ENCODE measurements at places on chromosomes 11 and 22.

DNA sequence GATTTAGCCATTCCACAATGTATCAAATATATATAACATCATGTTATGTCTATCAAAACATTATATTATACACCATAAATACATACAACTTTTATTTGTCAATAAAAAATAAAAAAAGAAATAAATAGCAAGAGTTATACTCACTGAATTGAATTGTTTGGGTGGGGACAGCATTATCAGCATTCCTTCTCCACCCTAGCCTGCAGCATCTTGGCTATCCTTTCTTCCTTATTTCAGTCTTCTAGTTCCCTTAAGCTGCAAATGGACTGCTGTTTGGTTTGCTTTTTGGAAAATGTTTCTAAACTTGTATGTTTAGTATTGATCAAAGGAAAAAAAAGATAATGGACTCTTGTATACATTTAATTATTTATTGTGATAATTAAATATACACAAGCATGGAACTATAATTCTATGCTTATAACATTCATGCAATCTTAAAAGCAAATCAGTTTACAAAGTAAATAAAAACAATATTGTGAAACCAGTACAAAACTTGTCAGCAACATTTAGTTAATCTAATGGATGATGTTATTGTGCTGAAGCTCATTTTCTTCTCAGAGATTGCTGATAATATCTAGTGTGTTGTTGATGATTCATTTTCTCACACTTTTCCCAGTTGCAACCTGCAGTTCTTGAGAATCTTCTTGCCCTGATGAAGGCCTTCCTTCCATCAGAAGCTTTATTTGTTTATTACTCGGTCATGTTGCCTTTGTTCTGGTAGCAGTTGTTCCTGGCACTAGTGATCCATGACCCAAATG lies 5.0 kb downstream of the ARHGAP42 start:
- DNase-seq, result no peak

- DNase-seq, result no peak
These were observed 61.1 kb downstream of the CYB5R2 start for GRCh38 chr11:7612056-7612660.

- no peak for DNase-seq
These were observed 154.3 kb downstream of the NXPE2 start for GRCh38 chr11:114832532-114833125.

GRCh38 chr11:93541884-93542810 lies 1.0 kb downstream of the SMCO4 start:
- peak; percentile 29 for DNase-seq

DNA sequence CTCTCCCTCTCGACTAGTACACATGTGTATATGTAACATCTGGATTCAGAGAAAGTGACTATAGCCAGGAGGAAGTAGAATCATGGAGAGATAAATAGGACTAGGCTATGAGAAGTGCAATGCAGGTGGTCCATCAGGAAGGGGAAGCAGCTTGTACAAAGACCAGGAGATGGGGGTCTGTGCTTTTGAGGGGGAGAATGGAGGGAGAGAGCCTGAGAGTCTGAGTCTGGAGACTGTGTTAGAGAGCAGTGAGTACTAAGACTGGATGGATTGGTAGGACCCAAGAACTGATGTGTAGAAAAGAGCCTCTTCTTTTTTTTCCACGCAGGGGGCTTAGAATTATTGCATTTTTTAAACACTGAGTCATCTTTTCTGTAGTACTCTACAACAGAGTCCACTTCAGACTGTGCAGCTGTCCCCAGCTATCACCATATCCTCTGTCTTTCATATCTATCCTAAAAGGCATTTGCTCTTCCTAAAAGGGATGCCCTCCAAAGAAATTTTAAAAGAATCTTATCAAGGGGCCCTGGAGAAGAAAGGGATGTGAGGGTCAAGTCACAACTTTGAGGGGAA lies 80.4 kb downstream of the BDNF start:
- no peak for DNase-seq

GRCh38 chr11:113184498-113184897 lies 129.9 kb upstream of the TTC12 start:
- no peak for DNase-seq

DNA sequence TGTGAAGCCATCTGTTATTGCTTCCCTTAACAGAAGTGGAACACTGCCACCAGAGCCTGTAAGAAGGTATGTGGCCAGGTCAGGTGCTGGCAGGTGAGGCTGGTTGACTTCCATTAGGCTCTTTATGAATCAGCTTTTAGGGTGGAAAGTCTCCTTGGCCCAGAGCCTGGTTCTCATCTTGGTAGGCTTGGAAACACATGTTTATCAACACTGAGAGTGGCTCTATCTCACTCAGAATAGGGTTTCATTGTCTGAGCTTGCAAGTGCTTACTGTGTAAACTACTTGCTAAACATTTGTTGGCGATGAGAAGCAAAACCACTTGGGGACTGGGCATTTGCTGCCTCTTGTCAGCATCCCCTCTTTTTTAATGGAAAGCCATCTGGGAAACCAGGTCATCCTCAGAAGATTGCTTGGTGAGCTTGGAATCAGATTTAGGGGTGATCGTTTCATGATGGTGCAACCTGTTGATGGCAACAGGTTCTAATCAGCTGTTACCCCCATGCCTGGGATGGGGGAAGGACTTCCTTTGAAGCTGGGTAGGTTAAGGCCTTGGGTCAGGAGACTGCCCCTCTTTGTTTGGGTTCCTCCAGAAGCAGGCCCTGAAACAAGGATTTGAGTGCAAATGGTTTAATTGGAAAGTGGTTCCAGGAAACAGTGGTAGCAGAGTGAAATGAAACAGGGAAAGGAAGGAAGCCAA lies 75.0 kb upstream of the AMPD3 start:
- DNase-seq, result no peak

GRCh38 chr11:124841201-124841600 lies 24.0 kb upstream of the ROBO3 start:
- no peak for DNase-seq

- DNase-seq, result no peak
These were observed 43.2 kb downstream of the DKK3 start for GRCh38 chr11:11965192-11965591.

DNA sequence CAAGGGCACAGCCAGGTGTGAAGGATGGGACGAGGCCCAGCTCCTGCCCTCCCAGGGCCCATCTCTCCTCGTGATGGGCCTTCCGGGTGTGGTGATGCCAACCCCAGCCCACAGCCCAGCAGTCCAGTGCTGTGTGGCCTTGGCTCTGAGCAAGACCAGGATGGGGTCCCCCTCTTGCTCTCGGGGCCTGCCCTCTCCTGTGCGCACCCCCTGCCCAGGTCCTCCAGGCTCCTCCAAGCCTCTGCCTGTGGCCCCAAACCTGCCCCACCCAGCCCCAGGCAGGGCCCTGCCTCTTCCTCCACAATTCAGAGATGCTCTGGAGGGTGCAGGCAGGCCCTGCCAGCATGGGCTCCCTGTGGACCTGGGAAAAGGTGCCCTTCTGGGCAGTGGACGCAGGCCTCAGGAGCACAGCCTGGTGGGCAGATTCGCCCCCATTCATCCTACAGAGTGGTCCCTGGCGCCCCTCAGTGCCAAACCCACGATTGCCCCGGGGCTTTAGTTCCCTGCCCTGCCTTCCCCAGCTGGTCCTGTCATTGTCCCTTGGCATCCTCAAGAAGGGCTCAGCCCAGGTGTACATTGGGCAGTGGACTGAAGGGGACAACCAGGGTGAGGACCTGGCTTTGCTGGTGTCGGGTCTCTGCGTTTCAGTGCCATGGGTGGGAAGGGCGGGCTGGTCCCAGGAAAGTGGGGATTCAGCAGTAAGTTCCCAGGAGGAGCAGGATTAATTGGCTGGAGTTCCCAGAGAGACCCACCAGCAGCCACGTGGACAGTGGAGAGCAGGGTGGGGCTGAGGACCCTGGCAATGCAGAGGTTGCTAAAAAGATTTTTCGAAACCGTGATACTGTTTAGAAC lies 19.8 kb downstream of the EIF1AD start:
- DNase-seq, result no peak

GRCh38 chr11:33158596-33159275 lies 2.5 kb downstream of the CSTF3 start:
- DNase-seq, result no peak

- no peak for DNase-seq
These were observed 10.1 kb downstream of the PHF21B start for GRCh38 chr22:44999687-45000086.

DNA sequence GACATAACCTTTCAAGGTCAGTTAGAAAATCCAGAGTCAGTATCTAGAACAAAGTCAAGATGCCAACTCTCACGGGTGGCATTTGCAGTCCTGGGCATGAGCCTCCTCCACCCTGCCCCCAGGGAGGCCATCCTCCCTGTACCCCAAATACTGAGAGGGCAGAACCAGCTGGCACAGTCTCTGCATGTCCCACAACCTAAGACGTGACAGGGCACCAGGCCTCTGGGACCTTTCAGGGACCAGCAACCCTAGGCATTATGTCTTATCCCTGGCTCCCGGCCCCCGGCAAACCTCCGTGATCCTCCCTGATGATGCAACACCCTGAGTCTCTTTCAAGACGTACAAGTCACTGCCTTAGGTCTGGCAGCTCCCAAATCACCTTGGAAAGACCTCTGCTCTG lies 2.0 kb downstream of the MB start:
- DNase-seq, result no peak

DNA sequence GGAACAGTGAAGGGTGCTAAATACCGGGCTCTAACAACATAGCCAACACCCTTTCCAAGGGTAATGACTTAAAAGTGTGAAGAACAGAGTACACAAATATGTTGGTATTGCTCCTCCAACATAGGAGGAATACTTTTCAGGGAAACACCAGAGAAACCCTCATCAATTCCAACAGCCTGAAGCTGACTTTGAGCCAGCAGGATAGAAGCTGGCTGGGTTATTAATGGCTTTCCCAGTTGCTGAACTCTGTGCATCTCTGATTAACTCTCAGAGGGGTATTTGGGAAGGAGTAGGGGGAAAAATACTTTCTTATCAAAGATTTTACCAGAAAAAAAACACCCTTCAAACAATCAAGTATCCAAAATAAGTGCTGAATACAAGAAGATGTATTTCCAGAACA lies 95.6 kb downstream of the AMBRA1 start:
- DNase-seq, result no peak

GRCh38 chr11:30365793-30366517 lies 43.1 kb downstream of the ARL14EP start:
- DNase-seq, result no peak

GRCh38 chr11:34432822-34433221 lies 5.9 kb upstream of the CAT start:
- no peak for DNase-seq

Data from stimulated activated CD4-positive, alpha-beta T cell treated with anti-CD3 and anti-CD28 coated beads, Interleukin-4, amount 100 ng/mL, for 4 hours (primary cell).